CD4-positive, alpha-beta T cell treated with Interleukin-6 for 4 hours (primary cell): ENCODE measurements at places on chromosomes 6 and 20.

- peak; percentile 26 for DNase-seq
Measured at GRCh38 chr6:151372164-151372563, 19.2 kb downstream of the ZBTB2 start.

DNA sequence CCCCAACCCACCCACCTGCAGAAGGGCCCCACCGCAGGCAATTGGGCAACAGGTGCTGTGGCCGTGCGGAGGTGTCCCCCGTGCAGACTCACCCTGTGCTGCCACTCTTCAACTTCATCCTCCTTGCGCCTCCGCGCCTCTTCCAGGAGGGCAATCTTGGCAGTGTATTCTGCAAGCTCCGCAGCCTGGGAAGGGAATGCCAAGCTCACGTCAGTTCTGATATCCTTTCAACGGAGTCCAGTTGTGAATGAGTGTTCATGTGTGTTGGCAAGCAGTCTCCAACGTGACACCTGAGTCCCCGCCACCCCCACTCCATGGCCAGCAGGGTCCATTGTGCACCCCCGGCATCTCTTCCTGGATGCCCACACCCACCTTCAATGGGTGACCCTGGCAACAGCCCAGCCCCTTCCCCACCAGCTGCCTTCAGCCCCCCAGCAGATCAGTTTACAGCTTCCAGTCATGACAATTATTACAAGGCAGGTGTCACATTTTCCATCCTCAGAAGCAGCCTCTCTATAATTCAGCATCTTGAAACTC lies 49.9 kb downstream of the EZR start:
- no peak for DNase-seq

DNA sequence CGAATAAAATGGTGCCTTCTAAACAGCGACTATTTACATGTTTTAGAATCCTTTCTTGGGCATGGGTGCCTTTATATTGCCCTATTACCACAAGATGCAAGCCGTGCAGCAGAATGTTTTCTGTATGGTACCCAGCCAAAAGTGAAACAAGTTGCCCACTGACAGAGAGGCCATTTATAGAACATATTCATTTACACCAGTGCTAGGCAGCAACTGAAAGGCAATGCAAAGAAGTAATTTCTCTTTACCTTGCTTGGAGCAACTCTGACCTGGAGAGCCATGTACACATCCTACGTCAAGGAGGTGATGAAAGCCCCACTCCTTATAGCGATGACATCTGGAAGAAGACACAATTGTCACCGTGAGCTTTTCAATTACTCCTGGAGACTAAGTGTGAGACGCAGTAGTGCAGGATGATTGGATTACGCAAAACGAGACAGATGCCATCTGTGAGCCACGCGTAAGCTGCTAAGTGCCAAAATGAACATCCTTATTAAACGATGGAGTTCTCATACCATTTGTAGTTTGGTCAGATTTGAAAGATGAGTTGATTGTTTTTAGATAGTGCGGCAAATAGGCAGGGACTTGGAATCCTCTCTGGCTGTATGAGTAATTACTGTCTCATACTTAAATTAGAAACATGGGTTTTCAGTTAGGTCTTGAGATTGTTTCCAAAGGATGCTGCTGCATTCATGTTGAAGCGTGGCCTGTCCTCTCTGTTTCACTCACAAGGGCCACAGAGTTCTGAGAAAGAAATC lies at the start of gene TMEM244:
TMEM244 (minus strand) TSS at position 408 of the 758 bp plus-strand sequence; CDS start at position 281, 127 bp downstream.
- no peak for DNase-seq

DNA sequence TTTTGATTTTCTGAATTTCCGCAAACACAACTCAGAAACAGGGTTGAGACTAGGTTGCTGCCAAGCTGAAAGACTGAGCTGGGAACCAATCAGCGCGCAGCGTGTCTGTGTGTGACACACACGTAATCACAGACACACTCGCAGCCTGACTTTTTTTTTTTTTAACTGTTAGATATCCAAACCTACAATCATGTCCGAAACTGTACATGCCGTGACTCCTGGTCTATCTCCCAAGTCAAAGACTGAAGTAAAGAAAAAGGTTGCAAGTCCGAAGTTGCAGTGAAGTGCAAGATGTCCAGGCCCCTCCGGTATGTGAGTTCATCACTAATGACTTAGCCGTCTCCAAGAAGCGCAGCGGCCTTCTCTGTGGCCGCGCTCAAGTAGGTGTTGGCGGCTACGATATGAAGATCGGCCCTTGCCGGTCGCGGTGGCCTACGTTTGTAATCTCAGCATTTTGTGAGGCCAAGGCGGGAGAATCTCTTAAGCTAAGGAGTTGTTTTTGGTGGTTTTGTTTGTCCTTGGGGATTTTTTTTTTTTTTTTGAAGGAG lies 108.2 kb downstream of the HFE start:
- peak; percentile 89 for DNase-seq

DNA sequence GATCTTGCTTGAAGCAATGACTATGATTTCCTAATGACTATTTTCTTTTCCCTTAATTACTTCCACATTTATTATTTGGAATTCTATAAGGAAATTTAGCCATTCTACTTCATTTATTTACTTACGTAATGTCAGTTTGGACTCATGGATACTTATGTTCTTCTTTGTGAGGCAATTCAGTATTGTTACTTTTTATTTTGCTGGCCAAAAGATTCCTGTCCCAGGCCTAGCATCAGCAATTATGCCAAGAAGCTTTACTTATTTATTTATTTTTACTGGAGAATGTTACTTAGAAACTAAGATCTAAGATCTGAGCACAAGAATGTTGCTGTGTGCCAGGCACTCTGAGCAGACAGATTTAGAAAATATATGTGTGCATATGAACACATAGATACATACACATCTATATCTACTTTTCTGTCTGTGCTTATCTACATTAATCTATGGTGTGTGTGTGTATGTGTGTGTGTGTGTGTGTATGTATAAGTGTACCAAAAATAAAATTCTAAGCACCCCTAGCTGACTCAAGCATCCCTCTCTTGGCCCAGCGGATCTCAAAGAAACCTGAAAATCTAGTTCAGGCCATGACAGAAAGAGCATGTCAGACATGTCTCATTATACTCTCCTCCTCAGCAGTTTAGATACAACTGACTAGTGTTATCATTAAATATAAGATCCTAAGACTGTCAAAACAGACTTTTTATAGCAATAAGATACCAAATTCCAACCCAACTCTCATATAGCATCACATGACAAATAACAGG lies 640.0 kb upstream of the GJE1 start:
- no peak for DNase-seq

DNA sequence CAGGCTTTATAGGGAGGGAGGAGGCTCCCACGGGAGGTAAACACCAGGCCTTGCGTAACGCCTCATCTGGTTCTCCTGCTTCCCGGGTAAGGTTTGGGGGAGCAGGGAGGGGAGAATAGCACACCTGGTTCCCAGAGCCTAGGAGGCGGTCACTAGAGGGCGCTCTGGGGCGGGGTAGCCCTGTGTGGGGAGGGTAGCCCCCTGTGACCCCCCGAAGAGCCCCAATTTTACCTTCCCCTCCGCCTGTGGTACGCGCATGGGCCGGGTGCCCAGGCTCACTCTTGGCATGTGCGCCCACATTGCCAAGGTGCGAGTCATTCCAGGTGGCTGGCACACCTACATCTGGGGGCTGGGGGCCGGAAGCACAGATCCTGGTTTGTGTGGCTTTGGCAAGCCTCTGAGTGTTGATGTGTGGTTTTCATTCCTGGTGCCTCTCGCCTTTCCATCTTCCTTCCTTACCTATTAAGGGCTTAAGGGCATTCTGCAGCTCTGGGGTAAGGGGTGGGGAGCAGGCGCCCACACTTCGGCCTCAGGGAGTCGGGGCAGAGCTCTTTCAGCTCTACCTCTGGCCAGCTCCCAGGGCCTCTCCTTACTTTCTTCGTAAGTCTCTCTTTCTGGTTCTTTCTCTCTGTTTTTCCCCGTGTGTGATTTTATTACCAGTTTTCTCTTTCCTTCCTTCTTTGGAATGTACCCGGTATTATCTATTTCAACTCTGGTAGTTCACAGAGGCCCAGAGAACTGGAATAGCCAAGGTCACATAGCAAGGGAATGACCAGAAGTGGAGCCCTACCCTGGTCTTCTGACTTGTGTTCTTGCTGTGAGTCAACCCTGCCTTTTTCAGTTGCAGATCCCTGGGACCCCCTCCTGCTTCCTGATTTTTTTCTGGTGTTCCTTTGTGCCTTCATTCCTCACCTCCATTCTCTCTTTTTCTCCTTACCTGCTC lies 492 bp upstream of the RNF39 start:
- DNase-seq = peak; percentile 40

GRCh38 chr6:3382326-3383279 lies 74.2 kb downstream of the SLC22A23 start:
- DNase-seq = no peak

GRCh38 chr6:122758927-122759334 lies 20.6 kb upstream of the FABP7 start:
- DNase-seq = no peak

DNA sequence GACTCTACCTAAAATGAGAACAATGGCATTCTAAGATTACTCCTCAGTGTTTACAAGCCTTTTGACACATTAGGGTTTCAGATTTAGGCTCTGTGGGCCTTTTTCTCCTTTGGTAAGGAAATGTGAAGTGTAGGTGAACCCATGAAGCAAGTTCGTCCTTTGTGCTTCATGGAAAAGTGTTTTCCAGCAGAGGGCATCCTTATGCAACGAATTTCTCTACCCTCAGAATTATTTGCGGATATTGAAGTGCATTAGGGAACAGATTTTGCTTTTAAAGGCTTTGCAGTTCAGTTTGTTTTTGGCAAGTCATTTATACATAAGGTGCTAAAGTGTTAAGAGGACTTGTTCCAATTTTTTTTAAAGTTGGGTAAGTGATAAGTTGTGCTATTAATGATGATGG lies 55.7 kb upstream of the FERMT1 start:
- no peak for DNase-seq

GRCh38 chr6:90109141-90109540 lies 187.5 kb downstream of the BACH2 start:
- peak; percentile 32 for DNase-seq

DNA sequence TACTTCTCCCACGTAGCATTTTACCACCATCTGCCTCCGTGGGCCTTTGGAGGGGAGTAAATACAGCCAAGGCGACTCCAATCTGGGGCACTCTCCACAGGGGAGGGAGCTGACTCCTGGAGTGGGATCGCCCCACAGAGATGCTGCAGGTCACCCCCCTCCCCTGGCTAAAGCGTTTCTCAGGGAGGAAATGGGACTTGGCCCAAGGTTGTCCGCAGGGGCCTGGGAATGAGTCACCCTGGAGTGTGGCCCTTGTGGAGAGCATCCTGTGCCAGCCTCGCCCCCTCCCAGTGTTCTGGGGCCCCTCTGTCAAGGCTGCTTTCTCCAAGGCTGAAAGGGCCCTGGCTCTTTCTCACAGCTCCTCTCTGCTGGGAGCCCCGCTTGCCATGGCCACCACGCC lies 84.5 kb upstream of the QKI start:
- no peak for DNase-seq

GRCh38 chr6:16442031-16442430 lies 203.6 kb downstream of the GMPR start:
- no peak for DNase-seq

DNA sequence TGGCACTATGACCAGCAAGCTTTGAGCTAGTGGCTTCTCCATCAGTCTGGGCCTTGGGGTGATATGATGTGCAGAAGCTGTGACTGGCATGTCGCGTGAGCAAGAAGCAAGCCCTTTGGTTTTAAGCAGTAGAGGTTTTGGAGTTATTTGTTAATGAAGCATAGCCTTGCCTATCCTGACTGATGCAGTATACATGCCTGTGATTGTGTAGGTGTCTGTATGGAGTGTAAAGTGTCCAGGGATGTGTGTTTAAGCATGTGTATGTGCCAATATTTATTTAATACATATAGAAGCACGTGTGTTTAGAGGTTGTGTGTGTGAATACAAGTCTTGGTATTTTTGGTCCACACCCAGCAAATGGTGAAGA lies 61.0 kb upstream of the CCDC167 start:
- no peak for DNase-seq

- no peak for DNase-seq
Measured at GRCh38 chr6:119938752-119939151, 589.2 kb upstream of the MAN1A1 start.

DNA sequence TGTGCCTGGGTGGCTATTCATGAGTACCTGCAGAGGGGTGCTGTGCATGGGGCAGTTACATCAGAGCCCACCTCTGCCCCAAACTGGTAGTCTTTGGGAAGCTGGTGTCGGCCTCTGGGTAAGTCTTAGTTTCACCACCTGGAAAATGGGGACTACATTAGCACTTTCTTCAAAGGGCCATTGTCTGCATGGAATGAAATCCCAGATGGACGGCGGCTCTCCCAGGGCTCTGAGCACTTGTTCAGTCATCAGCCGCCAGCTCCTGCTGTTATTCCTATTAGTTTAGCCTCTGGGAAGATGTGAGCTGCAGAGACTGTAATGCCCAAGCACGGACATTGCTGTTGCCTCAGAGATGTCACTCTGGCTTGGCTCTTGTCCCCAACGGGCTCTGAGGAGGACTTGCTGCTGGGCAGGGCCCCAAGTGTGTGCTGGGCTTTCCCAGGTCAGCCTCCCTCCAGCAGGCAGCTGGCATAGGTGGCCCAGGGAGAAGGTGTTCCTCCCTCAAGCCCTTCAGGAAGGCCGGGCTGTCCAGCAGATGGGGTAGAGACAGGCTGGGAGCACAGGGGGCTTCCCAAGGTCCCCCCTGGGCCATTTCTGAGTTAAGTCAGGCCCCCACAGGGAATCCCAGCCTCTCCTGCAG lies 268.3 kb downstream of the TFAP2C start:
- no peak for DNase-seq

- DNase-seq = no peak
Measured at GRCh38 chr6:34230653-34231371, 5.9 kb upstream of the HMGA1 start.

GRCh38 chr6:132068766-132069165 lies 117.6 kb upstream of the CCN2 start:
- DNase-seq = no peak
